ENCODE measurements at places on chromosomes 5 and 9.

DNA sequence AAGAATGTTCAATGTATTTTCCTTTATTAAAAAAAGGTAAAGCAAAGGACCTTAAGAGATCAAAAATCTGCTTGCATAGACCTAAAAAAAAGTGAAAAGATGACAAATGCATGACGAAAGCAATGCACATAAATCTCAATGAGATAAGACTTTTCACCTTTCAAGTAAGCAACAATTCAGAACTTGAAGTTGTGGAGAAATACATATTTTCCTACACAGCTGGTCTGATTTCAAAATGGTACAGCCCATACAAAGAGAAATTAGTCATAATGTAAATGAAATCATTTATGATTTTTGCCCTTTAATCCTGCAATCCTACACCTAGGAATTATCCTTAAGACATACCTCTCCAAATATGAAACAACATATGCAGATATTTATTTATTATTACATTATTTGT lies 568.0 kb downstream of the ANXA1 start:
- no peak for DNase-seq

DNA sequence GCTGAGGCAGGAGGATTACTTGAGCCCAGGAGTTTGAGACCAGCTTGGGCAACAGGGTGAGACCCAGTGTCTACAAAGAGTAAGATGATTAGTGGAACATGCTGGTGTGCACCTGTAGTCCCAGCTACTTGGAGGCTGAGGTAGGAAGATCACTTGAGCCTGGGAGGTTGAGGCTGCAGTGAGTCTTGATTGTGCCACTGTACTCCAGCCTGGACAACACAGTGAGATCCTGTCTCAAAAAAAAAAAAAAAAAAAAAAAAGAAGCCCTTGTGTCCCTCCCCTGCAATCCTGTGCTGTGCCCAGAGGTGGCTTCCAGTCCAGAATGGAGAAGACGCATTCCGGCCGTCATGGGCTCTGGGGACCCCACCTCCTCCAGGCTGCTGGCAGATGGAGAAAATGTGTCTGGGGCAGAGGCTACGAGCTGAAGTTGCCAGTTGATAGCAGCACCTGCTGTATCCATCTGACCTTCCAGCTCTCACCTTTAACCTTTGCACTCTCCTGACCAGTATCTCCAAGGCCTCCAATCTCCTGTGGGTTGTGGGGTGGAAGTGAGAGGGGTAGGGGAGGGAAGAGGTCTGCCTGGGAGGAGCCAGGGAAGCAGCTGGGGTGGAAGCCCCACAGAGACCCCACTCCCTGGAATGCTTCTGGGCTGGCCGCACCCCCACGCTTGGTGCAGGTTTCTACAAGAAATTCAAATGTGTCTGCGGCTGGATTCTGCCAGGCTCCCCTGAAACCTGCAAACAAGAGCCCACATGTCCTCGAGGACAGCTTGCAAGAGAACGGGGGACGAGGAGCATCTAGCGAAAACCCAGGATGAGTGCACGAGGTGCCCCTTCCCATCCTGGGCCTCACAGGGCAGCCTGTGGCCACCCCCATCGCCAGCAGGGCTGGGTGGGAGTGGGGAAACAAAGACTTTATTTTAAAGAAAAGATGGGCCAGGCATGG lies 148.3 kb upstream of the IER5L start:
- DNase-seq: no peak

- DNase-seq: no peak
Observed at GRCh38 chr5:142007237-142007544, 5.6 kb downstream of the GNPDA1 start.

DNA sequence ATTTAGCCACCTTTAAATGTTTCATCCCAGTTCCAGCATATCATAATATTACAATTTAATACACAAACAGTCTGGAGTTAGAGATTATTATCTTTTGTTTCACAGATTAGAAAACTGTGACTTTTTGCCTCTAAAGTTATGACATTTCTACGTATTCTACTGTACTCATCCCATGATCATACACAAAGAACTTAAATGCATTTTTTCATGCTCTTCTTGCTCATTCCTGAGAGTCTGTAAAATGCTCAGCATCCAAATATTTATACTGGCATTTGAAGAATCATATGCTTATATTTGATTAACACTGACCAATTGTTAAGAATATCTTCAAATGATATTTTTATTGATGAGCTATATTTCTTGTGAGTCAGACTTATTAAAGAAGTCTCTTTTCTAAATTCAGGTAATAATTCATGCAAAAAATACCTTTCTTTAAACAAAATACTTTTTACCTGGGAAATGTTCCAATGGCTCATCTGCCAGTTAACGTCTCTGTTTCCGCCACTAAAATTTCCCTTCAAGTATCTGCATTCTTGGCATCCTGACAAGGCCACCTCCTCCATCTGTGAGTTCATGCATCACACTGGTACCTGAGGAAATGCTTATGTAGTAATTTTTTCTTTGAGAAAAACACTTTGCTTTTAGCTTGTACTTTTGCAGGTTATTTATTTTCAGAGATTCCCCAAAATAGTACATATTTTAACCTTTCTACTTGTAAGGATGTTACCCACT lies 139.6 kb upstream of the RASA1 start:
- no peak for DNase-seq

DNA sequence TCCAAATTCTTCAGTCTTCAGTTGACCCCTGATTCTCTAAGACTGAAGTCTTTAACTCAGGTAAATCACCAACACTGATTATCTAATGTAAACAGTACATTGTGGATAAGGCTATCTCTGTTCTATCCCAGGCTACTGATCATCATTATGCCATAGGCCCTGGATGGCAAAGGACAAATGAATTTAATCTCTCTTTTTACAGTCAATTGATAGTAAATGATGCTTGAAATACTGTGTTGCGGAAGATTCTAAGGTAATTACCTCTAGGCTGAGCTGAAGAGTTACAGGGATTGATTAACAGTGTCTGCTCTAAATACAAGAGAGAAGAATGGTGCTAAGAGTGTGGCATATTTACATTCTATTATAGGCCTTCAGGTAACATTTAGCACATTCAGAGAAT lies 264.7 kb downstream of the ACTL7B start:
- no peak for DNase-seq

DNA sequence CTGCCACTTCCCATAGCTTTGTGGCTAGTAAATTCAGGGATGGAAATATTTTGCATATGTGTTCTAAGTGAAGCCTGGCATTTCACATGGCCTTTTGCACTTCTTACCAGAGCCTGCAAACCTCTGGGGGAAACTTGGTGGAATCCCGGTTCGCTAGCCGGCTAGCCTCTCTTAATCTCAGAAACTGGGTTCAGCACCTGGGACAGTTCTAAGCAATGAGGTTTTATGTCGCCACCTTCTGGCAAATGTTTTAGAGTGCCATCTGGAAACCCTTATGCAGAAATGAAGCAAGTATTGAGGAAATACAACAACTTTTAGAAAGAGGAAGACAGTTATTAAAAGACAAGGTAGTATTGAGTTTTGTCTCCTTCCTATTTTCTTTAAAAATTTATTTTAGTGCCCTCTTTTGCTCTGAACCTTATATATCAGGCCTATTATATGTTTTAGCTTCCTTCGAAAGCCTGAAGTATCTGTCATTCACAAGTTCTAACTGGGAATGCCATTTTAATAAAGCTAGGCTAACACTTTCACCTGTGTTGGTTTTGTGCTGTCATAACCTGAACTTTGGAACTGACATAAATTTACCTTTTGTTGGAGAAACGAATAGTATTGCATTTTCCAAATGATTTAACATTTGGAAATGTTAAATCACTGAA lies 963 bp upstream of the HTR1A start:
- no peak for DNase-seq

GRCh38 chr5:107403228-107403953 lies 267.3 kb downstream of the EFNA5 start:
- no peak for DNase-seq

DNA sequence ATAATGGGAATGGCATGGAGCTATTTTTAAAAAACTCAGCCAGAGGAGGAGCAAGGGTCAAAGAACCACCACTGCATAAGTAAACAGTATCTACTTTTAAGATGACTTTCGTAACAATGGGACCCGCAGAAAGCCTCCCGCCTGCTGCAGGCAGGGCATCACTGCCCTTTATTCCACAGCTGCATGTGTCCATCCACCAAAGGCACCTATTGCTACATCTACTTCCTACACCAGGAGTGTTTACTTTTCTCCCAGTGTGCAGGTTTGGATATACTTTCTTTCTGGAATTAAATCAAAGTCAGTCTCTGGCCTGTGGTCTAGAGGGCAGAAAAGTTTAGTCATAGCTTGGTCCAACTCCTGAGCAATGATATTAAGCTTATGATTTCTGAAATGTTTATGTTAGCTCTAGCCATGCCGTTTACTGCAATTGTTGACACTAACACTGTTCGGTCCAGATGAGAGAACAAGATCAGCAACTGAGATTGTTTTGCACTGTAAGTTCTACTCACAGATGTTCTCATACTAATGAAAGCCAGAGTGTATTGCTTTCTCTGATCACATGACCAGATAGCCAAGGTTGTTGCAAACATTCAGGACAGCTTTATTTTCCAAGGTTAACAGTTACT lies 391.5 kb downstream of the FGF10 start:
- no peak for DNase-seq

Measured in stimulated activated CD4-positive, alpha-beta T cell treated with anti-CD3 and anti-CD28 coated beads, Interleukin-15, amount 100 ng/mL, for 1 hour (primary cell).